ENCODE measurements at places on chromosomes 11 and 22.

DNA sequence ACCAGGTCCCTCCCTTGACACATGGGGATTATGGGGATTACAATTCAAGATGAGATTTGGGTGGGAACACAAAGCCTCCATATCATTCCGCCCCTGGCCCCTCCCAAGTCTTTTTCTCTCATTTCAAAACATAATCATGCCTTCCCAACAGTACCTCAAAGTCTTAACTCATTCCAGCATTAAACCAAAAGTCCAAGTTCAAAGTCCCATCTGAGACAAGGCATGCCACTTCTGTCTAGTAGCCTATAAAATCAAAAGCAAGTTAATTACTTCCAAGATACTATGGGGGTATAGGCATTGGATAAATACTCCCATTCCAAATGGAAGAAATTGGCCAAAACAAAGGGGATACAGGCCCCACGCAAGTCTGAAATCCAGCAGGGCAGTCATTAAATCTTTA, 19.7 kb upstream of the EIF4G2 start:
- no peak for DNase-seq

DNA sequence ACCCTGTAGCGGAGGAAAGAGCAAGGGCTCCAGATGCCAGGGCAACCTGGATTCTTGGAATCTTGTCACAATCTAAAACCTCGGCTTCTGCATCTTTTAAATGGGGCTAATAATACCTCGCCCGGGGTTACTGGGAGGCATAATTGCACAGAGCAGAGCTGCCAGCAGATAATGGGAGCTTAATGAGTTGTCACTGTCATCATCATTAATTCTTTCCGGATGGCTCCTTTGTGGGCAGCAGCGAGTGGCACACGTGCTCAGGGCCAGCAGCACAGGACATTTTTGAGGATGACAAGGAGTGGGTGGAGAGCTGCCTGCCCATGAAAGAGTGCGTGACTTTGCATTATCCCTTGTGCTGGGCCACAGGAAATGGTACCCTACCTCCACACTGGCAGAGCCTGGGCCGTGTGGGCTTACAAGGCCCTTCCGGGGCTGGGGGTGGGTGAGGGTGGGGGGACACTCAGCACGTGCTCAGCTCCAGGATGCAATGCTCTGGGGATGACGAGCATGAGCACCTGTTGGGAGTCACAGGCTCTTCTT, 5.7 kb downstream of the PDGFB start:
- DNase-seq, result no peak

DNA sequence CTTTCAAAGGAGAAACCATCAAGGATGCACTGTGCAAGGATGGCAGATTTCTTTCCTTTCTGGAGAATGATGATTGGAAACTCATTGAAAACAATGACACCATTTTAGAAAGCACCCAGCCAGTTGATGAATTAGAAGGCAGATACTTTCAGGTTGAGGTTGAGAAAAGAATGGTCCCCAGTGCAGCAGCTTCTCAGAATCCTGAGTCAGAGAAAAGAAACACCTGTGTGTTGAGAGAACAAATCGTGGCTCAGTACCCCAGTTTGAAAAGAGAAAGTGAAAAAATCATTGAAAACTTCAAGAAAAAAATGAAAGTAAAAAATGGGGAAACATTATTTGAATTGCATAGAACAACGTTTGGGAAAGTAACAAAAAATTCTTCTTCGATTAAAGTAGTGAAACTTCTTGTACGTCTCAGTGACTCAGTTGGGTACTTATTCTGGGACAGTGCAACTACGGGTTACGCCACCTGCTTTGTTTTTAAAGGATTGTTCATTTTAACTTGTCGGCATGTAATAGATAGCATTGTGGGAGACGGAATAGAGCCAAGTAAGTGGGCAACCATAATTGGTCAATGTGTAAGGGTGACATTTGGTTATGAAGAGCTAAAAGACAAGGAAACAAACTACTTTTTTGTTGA, 9.8 kb downstream of the FAM111A start:
- DNase-seq, result no peak

GRCh38 chr22:48240935-48241230, 1478.4 kb downstream of the TBC1D22A start:
- no peak for DNase-seq

DNA sequence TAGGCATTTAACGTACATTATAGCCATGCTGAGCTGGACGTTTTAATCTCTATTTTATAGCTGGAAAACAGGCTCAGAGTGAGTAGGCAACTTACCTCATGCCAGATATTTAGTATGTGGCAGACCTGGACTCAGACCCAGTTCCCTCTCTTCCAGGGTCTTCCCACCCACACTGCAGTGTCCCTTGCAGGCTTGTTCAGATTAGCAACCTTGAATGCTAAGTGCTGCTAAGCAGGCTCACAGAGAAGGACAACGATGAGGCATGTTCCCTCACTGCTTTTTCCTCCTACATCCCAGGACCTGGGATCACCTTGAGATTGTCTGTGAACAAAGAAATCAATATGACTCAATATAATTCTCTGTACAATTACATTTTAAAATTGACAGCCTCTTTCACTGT, 65.6 kb downstream of the NCAM1 start:
- DNase-seq, result no peak
